ENCODE measurements at places on chromosomes 16 and 17.
A peak's percentile ranks its signal among the peaks of the same experiment; 100 is the strongest.

DNA sequence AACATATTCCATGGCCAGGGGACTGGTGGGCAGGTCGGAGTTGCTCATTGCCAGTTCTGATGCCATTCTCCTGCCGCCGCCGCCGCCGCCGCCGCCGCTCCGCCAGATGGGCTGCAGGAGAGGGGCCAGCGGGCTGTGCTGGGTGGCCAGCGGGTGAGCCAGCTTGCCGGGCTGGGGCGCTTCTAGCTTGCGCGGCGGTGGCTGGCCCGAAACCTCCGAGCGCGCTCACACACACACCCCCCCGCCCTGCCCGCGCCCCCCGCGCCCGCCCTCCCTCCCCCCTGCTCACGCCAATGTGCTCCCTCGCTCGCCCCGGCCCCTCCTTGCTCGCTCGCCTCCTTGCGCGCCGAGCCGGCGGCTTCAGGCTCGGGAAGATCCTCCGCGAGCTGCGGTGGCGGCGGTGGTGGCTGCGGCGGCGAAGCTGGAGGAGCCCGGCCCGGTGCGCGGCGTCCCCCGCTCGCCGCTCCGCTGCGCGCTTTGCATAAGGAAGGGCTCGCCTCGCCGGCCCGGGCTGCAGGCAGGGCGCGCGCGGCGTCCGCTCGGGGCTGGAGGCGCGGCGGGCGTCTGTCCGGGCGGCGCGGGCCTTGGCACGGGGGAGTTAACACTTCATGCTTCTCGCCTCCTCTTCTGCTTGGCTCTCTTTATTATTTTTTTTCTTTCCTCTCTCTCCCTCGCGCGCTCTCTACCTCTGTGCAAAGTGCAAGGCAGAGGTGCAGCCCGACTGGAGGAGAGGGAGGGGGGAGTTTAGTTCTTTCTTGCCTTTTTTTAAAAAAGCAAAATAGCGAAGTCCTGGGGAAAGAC, 500 bp downstream of the MAF start:
- DNase-seq = no peak

- DNase-seq = no peak
These were observed 17.8 kb downstream of the SNN start for GRCh38 chr16:11685844-11686618.

DNA sequence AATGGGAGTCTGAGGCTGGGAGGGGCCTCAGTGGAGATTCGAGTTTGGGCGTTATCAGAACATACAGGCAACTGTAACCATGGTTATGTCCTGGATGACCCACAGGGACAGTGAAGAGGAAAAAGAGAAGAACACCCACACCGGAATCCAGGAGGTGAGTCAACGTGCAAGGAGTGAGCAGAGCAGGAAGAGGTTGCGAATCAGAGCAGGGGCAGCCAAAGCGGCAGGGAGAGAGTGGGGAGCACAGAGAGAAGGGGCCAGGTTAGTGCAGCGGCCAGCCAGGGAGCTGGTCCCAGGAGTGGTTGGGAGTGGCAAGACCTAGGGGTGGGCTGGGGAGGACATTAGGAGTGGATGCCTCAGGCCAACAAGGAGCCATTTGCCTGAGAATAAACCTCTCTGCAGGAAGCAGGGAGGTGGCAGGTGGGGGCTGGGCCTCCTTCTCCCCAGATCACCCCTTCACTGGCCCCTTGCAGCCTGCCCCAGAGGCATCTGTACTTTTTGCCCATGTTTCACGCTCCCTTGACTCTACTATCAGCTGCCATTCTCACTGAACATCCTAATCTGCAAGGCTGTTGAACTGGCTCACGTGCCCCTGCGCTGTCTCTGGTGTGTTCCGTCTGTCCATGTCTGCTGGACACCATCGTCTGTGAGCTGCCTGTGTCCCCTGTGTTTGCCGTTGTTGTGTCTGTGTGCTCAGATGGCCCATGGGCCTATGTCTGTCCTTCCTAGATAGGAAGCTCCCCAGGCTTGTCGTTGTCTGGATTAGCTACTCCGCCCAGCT, 5.1 kb downstream of the KRT13 start:
- peak; percentile 57 for DNase-seq

DNA sequence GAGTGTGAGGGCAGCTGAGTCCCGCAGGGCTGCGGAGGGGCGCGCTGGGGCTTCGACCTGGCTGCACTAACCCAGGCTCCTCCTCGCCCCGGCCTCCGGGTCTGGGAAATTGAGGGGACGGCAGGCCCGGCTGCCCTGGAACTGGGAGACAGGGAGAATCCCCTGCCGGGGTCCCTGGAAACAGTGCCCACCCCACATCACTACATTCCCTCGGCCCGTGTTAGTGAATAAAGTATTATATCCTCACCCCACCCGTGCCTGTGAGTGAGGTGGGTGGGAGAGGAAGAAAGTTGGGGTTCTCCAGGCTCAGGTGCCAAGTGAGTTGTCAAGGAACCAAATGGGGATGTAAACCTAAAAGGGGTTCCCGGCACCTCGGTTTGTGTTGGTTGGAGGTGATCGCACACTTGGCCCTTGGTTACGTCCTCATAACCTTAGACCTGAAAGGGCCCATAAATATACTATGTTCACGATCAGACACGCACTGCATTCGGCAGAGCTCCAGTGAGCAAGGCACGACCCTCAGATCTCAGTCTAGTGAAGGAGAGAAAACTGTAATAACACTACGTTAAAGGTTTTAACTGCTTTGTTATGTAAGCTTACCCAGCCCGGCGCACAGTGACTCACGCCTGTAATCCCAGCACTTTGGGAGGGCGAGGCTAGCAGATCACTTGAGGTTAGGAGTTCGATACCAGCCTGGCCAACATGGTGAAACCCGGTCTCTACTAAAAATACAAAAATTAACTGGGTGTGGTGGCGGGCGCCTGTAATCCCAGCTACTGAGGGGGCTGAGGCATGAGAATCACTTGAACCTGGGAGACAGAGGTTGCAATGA, 11.2 kb downstream of the ZNF771 start:
- no peak for DNase-seq

DNA sequence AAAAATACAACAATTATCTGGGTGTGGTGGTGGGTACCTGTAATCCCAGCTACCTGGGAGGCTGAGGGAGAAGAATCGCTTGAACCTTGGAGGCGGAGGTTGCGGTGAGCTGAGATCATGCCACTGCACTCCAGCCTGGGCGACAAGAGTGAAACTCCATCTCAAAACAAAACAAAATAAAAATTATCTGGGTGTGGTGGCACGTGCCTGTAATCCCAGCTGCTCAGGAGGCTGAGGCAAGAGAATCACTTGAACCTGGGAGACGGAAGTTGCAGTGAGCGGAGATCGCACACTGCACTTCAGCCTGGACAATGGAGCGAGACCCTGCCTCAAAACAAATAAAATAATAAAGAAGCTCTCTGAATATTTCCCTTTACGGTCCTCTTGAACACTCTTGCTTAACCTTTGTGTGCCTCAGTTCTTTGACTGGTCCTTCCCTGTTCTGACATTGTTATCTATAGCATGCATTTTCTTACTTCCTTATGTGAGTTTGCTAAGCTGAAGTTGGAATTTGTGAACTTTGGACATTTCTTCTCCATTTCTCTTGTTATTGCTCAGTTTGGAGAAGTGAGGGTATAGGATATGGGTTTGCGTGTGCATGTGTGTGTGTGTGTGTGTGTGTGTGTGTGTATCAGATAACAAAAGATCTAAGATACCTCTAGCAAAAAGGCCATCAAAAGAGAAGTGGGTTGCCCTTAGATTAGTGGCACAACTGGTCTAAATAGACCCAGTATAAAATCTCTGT, 29.7 kb upstream of the WSB1 start:
- no peak for DNase-seq

DNA sequence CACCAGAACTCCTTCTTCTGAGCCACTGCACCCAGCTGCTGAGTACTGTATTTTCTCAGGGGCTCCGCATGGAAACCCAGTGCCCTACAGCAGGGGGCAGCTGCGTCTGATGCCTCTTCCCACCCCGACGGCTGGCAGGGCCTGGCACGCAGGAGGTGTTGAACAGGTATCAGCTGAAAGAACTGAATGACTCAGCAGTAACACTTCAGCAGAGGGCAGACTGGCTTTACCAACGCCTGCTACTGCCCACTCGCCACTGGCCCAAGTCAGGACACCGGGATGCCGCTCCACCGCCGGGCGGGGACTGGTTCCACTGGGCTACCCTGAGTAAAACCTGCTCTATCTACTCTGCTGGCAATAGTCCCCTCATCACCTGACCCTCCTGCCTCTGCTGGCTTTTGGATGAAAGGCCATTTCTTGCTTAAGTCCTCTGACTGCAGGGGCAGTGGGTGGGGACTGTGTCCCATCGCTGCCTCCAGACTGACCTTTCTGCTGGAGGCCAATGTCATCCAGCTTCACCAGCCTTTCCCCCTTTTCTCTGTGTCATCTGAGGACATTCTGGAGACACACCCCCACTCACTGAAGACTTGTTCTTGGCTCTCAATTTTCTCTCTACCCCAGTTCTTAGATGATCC, 100.4 kb upstream of the FA2H start:
- DNase-seq = no peak

DNA sequence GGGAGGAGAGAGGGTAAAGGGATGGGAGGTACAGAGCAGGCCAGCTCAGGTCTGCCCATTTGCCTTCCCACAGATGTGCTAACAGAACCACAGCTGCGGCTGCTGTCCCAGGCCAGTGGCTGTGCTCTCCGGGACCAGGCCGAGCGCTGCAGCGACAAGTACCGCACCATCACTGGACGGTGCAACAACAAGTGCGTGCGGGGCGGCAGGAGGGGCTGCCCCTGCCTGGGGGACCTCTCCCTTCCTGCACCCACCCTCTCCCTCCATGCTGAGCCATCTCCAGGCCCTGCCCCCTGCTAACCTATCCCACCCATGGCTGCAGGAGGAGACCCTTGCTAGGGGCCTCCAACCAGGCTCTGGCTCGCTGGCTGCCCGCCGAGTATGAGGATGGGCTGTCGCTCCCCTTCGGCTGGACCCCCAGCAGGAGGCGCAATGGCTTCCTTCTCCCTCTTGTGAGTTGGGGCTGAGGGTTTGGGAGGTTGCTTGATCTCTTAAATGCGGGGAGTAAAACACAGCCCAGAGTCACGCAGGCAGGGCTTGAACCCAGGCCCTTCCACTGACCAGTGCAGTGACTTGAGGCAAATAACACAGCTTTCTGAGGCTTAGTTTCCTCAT, 1.2 kb downstream of the EPX start:
- no peak for DNase-seq

- DNase-seq = no peak
These were observed 43.6 kb downstream of the SMG6 start for GRCh38 chr17:2259769-2260536.

- peak; percentile 89 for DNase-seq
These were observed 84.1 kb upstream of the TOB1 start for GRCh38 chr17:50949989-50950877.

- no peak for DNase-seq
These were observed 37.4 kb downstream of the TMEM186 start for GRCh38 chr16:8760021-8760420.

DNA sequence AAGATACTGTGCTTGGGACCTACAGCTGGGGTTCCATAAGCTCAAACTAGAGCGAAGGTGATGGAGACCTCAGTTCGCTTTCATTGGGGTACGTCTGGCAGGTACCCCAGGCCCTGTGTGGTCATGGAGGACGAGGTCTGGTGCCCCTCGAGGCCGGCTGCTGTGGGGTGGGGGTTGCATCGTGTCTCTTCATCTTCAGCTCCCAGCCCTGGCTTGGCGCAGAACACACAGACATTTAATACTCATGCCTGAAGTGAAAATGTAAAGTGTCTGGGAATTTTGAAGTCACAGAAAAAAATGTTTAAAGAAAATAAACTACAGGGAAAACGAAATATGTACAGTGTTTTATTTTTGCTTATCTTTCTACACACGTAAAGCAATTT, 80.5 kb downstream of the TBC1D16 start:
- no peak for DNase-seq

DNA sequence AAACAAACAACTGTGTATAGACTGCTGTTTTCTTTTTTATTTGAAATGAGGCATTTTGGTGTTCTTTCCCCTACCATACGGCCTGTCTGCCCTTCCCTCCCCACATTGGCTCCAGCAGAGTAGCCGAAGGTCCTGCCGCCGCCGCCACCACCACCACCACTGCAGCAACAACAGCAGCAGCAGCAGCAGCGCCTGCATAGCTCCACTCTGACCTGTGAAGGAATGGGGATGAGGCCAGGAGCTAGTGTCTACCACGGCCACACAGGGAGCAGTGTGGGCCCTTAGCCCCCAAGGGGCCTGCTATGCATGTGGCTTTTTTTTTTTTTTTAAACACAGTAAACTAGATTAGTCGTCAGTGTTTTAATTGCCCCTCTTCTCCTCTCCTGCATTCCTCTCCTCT, 5.6 kb upstream of the CDK5R1 start:
- DNase-seq = no peak

DNA sequence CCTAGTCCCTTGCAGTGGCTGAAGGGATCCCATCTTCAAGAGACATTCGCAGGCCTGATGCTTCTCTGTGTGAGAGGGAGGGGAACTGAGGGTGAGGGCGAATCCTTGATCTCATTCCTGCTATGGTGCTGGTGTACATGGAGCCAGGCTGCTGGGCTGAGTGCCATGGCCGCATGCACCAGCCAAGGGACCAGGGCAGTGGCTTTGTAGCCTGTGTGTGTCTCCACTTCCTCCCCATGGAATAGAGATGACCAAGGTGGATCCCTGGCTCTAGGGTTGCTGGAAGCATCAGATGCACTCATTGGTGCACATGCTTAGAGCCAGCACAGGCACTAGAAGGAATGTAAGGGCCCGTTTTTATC, 195.0 kb downstream of the FOXL1 start:
- DNase-seq = no peak

- peak; percentile 6 for DNase-seq
These were observed 8.2 kb upstream of the ATP2C2 start for GRCh38 chr16:84360170-84360569.

- no peak for DNase-seq
These were observed 1.5 kb upstream of the RCVRN start for GRCh38 chr17:9906616-9907015.

- no peak for DNase-seq
These were observed 67.9 kb downstream of the ZZEF1 start for GRCh38 chr17:4074831-4075495.

GRCh38 chr16:64545768-64546167, 576.1 kb downstream of the CDH11 start:
- no peak for DNase-seq

- DNase-seq = no peak
These were observed 40.6 kb downstream of the IKZF3 start for GRCh38 chr17:39823407-39824054.

DNA sequence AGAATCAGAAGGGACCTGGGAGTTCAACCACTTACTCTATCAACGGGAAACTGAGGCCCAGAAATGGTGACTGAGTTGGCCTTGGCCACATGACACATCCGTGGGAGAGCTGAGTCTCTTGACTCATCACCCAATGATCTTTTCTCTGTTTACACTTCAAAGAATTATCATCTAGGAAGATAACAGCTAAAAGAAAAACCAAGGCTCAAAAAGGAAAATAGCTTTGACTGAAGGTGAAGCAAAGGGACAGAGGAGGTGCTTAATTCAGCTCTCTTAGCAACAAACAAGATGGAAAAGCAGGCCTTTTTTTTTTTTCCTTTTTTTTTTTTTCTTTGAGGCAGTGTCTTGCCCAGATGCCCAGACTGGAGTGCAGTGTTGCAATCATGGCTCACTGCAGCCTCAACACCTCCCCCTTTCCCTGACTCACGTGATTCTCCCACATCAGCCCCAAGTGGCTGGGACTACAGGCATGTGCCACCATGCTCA, 16.7 kb downstream of the ERCC4 start:
- peak; percentile 43 for DNase-seq

- no peak for DNase-seq
These were observed 2.5 kb downstream of the CORO1A start for GRCh38 chr16:30185683-30186421.

- no peak for DNase-seq
These were observed 58.4 kb downstream of the PHKB start for GRCh38 chr16:47519546-47519945.

All from brain microvascular endothelial cell (primary cell).